ENCODE measurements at places on chromosomes 3 and 15.

DNA sequence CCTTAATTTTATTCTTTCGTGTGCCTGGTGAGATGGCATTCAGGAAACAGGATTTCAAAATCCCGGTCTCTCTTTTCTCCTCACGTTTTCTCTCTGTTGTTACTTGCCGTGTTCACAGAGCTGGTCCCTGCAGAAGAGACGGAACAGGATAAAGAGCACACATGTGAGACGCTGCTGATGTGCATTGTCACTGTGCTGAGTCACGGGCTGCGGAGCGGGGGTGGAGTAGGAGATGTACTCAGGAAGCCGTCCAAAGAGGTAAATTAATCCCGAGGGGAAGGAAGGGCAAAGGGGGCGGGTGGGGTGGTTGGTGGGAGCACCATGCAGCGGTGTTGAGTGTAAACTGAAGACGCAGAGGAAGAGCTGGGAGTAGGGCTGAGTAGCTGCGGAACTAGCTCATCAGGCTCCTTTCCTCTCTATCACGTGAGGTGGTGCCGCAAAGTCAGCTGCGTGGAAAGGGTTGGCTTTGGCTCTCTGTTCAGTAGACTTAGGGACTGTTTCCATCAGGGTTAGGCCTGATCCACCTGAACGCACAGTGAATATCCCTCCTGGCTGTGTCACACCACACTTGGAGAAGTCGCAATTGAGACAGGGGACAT is 164.8 kb upstream of the BHLHE40 start:
- DNase-seq: no peak

DNA sequence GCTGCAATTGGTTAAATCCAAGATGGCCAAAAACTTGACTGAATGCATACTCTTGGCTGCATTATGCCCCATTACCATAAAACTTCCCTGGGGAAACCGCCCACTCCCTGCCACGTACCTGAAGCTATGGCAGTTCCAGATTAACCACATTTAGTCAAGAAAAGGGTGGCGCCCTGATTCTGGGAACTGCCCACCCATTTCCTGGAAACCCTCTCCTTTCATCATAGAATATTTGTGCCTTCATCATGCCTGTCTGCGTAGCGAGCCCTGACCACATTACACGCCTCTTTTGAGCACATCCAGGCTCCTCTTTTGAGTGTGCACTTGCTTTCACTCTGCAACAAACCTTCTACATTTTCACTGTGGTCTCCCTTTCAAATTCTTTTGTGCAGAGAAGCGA is 5.2 kb downstream of the LINS1 start:
- peak; percentile 96 for DNase-seq

DNA sequence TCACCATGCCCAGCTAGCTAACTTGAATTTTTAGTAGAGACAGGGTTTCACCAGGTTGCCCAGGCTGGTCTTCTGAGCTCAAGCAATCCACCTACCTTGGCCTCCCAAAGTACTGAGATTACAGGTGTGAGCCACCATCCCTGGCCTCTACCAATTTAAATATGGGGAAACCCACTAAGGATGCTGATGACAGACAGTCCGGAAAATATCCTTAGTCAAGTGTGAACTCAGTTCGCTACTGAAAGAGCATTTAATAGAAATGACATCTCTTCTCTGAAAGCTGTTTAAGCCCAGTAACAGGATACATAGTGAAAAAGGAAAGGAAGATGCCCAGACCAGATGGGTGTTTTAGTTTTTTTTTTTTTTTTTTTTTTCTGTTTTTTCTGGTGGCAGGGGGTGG is 7.7 kb upstream of the GRAMD2A start:
- no peak for DNase-seq

DNA sequence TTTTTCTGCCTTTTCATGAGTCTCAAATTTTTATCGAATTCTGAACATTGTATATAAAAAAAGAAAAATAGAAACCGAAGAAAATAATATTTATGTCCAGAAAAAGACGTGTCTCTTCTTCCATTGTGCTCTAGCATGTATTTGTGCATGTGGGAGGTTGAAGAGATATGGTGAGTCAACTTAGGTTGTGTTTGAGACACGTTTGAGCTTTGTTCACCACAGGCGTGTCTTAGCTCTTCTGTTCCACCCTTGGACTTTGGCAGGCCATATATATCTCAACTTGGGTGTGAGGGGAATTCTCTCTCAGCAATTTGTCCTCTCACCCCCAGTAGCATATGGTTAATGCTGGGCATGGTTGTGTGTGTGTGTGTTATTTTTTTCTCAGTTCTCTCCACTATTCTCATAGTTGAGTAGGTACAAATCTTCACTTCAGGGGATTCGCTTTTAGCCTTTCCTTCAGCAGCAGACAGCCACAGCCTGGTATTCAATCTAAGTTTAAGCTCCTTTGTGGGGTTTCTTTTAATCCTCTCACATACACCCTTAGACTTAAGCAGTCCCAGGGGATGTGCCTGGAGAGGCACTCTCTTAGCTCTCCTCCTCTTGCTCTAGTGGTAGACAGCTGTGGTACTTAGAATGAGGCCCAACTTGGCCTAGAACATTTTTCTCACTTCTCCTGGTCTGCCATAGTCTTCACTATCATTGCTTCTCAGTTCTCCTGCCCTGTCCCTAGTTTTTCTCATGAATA is 286.5 kb upstream of the RBMS3 start:
- no peak for DNase-seq

DNA sequence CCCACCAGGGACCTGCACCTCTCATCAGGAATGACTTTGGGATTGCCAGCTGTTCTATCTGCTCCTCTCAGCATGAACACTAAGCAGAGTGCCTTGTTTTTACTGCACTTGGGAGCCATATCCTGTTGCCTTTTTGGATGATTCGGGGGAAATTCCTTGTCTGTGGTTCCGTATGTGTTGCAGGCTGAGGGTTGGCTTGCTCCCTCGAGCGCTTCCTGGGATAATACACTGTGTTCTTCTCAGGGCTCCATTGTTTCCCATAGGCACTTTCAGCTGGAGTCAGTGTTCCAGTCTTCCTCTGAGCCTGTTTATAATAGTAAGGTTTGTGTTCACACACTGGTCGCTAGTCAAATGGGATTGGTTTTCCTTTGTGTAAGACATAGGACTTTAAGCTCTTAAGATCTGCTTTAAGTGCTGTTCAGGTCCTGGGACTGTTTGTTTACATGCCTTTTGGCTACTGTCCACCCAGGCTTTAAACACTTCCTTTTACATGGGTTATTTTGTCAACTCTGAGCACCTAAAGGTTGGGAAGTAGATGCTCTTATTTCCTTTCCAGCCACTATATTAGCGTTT is 23.4 kb downstream of the BOC start:
- DNase-seq: no peak

GRCh38 chr3:119073258-119074001 is 38.8 kb upstream of the IGSF11 start:
- no peak for DNase-seq

- DNase-seq: no peak
Measured at GRCh38 chr3:185678027-185678426, 91.9 kb downstream of the SENP2 start.

- DNase-seq: no peak
Measured at GRCh38 chr3:17986348-17986816, 244.0 kb upstream of the TBC1D5 start.

- DNase-seq: no peak
Measured at GRCh38 chr3:17179381-17180205, 294.8 kb downstream of the PLCL2 start.

GRCh38 chr3:42876940-42877720 is 1.5 kb upstream of the CYP8B1 start:
- no peak for DNase-seq

DNA sequence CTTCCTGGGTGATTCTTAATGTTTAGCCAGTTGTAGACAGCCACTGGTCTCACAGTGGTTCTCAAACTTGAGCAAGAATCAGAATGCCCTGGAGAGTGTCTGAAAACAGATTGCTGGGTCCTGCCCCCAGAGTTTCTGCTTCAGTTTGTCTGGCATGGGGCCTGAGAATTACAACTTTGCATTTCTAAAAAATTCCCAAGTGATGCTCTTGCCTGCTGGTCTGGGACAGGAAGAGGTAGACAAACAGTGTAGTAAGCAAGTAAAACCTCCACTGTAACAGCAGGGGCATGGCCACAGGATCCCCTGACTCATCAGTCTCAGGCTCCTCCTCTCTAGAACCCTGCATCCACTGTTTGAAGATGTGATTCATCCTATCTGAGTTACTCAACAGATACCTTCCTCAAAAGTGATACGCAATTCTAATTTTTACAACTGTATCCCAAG is 36.5 kb downstream of the DZIP1L start:
- peak; percentile 35 for DNase-seq

GRCh38 chr15:89784686-89784960 is 8.5 kb downstream of the MESP2 start:
- DNase-seq: no peak

Measured in activated CD4-positive, alpha-beta T cell treated with anti-CD3 and anti-CD28 coated beads, Interleukin-2, Interleukin-6, amounts not matched to agents 100 ng/mL and 50 ng/mL, durations not matched to agents 16 hours and 8 hours (primary cell).